ENCODE measurements at places on chromosomes 3 and 15. TPM values are rescaled to one million over a fixed set of nuclear protein-coding genes. Genes with fewer than 3 reads are reported as not detected.

The SAMMSON gene
- 0.81 TPM for total RNA-seq

GRCh38 chr3:141680620-141681389 lies 57.3 kb upstream of the RNF7 start:
- no peak for ATAC-seq

The SCAANT1 gene
- total RNA-seq = not detected

- no peak for ATAC-seq
Measured at GRCh38 chr3:46877406-46878125, at the start of gene PTH1R. TSS of gene PTH1R (plus strand) at chr3:46877721. CDS start at chr3:46883560, 5,839 bp downstream.

DNA sequence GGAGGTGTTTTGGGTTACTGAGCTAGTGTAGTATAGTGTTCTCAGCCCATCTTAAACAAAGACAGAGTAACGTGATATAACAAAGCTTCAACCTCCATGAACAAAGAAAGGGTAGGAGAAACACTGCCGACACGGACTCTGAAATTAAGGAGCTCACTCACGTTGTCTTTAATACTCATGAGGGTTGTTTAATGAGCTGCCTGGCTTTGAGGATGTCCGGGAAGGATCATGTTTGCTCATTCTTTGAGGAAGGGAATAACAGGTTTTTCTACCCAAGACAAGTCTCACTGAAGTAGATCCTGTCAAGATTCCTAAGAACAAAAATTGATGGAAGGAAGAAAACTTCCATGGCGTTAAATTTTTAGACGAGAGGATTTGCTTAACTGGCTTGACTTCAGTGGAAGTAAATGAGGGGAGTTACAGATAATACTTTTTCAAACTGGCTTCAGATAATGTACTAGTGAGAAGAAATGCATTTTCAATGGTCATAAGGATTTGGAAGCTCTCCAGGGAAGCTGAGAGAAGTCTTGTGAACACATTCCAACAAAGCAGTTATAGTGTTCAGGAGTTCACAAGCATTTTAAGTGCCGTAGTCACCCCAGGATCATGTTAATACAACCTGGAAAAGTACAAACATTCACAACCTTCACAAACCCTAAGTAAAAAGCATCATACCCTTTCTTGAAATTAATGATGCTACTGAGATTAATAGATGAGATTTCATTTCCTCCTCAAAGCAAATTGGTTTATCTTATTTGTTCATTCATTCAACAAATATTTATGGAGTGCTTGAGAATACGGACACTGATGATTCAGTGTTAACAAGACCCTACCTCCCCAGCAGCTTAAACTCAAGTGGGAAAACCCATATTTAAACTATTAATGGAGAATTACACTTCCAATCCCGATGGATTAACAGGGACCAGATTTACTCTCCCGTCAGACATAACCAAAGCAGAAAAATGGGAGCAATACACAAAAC lies 101.5 kb downstream of the SHQ1 start:
- no peak for ATAC-seq

The CSK gene
- 29.4 TPM for total RNA-seq

DNA sequence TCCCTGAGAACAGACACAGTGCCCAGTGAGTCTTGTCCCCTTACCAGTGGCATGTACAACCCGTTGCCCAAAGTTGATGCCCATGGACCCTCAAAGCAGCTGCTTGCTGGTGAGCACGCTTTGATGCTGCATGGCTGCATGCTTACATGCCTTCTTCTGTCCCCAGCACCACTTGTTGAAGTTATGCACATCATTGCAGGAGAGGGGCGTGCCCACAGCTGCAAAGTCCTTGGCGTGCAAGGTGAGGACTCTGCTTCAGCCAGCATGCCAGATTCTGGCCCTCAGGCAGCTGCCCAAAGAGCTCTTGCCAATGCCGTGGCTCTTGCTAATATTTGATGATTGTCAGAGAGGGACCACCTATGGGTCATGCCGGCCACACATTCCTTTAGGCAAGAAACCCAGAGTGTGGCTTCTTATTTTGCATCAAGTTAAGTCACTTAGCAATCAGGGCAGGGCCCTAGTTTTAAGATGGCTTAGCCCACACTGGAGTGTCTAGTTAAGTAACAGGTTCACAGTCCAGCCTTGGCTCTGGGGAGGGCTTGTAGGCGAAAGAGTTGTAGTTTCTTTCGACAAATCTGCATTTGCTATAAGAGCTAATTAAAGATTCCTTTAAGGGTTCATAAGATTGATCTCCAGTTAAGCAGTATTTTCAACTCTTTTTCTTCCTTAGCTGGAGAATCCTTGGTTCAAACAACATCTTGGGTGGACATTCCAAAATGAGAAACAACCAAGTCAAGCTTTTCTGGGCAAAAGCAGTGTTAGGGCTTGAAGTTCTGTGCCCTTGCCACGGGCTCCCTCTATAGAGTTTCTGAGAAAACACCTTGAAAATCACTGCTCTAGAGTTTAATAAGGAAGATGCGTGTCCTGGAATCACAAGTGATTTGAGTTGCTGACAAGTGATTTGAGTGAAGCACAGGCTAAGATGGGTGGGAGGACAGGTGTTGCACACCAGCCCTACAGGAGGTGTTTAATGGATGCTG lies 128.6 kb downstream of the SLCO3A1 start:
- ATAC-seq = no peak

Data from motor neuron (in vitro differentiated cells).